ENCODE measurements at places on chromosomes 3 and 15.

- DNase-seq: no peak
These were observed 32.3 kb upstream of the ONECUT1 start for GRCh38 chr15:52822475-52822874.

- no peak for DNase-seq
These were observed 166.6 kb downstream of the SHQ1 start for GRCh38 chr3:72681598-72681997.

DNA sequence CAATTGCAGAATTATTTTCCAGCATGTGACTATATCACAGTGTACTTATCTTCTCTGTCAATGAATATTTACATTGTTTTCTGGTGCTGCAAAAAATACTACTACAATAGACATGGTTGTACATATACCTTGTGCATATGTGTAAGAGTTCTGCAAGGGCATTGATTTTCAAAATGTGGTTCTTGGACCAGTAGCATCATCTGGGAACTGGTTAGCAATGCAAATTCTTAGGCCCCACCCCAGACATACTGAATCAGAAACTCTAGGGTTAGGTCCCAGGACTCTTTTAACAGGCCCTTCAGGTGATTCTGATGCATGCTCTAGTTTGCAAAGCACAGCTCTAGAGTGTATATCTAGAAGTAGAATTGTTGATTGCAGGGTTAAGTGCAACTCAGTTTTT is 292.3 kb downstream of the ZNF621 start:
- no peak for DNase-seq

- DNase-seq: no peak
These were observed 40.7 kb downstream of the RAB6B start for GRCh38 chr3:133855002-133855370.

- DNase-seq: no peak
These were observed 19.4 kb upstream of the ACAP2 start for GRCh38 chr3:195462308-195462610.

All from hepatocyte (in vitro differentiated cells).